Right atrium auricular region (tissue), 2 donors: ENCODE measurements at places on chromosomes 1 and 21. TPM values are rescaled to one million over a fixed set of nuclear protein-coding genes. Genes with fewer than 3 reads are reported as not detected.

DNA sequence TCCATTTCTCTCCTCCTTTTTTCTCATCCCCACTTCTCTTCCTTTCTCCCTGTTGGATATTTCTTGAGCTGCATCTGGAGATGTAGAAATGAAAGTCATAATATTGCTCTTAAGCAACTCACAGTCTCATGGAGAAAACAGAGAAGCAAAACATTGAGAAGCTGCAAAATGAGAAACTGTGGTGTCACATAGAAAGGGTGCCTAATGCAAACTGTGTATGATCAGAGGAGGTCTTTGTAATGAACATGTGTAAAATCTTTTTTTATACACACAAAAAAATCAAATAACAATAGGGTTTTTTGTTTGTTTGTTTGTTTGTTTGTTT lies 11.8 kb upstream of the SLAMF7 start:
- no peak for DNase-seq

DNA sequence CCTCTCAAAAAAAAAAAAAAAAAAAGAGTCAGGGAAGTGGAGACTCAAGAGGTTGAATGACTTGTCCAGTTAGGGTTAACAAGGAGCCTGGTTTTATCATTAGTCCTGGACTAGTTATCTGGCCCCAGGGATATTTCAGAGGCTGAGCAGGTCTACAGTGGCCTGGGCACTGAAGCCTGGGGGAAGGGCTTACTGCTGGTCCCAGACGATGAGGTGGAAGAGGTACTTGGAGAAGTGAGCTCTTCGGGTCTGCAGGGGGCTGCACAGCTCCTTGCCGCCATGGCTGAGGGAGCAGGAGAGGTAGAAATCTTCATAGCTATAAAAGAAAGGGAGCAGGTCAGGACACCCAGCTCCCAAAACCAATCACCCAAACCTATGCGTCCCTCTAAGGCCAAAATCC lies 40.1 kb downstream of the PIK3C2B start:
- no peak for DNase-seq

DNA sequence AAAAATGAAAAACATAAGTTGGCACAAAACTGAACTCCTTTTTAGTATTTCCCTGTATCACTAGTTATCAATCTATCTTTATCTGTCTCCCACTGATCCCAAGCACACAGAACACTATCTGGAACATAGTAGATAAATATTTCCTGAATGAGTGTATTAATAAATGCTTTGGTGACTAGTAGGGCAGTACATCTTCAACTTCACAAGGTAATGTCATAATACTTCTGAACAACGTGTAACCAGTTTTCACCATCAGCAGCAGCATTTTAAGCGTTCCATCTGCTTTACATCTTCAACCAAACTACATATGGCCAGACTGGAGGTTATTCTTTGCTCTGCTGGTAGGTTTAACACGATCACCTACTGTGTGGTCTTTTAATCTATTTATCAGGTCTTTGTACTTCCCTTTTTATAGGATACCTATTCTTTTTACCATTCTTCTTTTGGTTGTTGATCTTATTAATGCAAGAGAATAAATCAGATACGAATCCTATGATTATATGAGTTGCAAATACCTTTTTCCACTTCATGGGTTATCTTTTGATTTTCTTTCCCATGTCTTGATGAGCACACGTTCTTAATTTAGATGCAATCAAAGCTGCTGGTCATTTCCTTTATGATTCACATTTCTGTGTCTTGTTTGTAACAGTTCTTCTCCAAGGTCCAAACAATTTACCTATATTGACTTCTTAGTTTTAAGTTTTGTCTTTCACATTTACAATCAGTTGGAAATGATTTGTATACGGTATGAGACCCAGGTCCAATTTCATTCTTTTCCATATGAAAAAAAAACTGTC lies 16.3 kb downstream of the GPBP1L1 start:
- no peak for DNase-seq

DNA sequence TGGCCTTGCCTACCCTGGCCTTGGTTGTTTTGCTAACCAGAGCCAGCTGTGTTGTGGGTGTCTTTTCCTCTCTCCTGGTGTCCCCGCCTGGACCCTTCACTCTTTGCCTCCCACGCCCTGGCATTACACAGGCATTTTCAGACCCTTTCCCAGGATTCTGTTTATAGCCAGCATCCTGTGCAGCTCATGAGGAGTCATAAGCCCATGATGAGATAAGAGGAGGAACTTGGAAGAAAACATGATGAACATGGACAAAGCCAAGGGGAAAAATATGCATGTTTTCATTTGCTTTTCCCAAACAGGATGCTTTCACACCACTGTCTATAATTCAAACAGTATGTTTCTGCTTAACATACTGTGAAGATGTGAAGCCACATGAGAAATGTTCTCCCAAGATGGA lies 18.7 kb upstream of the WARS2 start:
- no peak for DNase-seq

The NLRP3 gene
- total RNA-seq: 1.3 TPM
